Astrocyte (in vitro differentiated cells and primary cell): ENCODE measurements at places on chromosomes 16 and 17. TPM values are rescaled to one million over a fixed set of nuclear protein-coding genes. Genes with fewer than 3 reads are reported as not detected.

DNA sequence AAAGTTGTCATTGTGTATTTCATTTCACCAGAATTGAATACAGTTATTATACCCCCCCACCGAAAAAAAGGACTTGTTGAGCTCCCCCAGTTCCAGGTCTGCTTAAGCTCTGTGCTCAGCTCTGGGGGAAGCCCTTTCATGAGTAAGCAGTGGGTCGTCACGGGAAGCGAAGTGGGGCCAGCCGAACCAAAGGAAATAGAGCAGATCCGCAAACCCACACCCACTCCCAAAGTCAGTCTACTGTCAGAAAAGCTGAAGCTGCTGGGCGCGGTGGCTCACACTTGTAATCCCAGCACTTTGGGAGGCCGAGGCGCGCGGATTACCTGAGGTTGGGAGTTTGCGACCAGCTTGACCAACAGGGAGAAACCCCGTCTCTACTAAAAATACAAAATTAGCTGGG lies 50.1 kb downstream of the PECAM1 start:
- H3K4me1 ChIP-seq, result peaks cover 12% of the 10 kb centered on the region
- H3K4me3 ChIP-seq, result no peak overlapping the region
- H3K27me3 ChIP-seq, result peaks cover 13% of the 10 kb centered on the region
- no peaks in the 10 kb centered on the region for H3K36me3 ChIP-seq
- no peak overlapping the region for H3K27ac ChIP-seq
- no peak for DNase-seq

DNA sequence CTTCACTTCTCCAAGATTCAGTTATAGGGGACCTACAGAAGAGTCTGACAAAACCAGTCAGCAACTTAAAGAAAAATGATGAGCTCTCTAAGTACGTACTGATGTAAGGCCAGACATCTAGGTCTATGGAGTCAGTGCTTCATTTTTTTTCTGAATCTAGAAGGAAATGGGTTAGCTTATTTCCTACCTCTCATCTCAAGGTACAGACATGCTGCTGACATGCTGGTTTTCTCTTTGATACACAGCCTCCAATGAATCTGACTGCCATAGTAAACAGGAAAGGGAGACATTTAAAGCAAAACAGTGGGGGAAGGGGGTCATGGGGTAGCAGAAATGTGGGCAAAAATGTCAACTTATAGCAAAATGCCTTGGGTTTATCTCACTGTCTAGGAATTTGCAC lies 16.4 kb downstream of the CDR2 start:
- peaks cover 24% of the 10 kb centered on the region for H3K36me3 ChIP-seq
- H3K4me1 ChIP-seq, result peaks cover 25% of the 10 kb centered on the region
- DNase-seq, result no peak
- H3K27me3 ChIP-seq, result no peaks in the 10 kb centered on the region

DNA sequence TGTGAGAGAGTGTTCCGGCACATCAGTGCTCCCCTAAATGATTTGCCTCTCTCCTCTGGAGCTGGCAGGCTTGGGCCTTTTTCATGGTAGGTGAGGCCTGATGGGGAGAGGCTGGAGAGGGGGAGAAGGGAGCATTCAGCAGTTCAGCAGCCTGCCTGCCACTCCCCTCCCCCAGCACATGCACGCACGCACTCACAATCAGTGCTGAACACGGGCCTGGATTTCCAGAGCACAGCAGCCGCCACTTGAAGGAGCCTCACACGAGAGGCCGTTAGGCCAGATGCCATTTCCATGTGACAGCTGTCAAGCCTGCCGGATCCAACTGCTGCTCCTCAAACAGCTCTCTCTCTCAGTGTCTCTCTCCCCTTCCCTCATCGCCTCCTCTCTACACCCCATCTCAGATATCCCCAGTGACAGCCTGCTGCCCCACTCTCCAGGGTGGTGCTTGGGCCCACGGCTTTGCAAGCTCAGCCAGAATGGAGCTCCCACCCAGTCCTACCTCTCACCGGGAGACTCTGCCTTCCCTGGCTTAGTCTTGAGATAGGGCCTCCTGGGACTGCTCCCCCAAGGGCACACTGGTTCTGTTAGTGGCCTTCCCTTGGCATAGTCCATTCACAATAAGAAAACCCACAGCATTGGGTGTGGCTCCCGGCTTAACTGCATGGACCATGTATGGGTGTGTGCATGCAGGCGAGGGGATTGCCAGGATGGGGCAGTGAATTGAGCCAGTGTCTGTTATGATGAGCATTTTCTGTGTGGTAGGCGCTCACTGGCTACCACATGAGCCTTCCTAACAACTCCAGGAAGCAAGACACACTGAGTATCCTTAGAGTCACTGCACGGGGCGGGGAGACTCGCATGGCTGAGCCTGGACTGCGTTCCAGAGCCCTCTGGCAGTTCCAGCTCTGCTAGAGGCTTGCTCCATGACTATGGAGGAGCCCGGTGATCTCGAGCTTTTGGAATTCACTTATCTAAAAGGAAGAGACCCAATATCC lies 226.2 kb downstream of the CCDC182 start:
- peak; percentile 54 for DNase-seq
- H3K27me3 ChIP-seq, result no peaks in the 10 kb centered on the region
- H3K4me1 ChIP-seq, result peaks cover 21% of the 10 kb centered on the region

DNA sequence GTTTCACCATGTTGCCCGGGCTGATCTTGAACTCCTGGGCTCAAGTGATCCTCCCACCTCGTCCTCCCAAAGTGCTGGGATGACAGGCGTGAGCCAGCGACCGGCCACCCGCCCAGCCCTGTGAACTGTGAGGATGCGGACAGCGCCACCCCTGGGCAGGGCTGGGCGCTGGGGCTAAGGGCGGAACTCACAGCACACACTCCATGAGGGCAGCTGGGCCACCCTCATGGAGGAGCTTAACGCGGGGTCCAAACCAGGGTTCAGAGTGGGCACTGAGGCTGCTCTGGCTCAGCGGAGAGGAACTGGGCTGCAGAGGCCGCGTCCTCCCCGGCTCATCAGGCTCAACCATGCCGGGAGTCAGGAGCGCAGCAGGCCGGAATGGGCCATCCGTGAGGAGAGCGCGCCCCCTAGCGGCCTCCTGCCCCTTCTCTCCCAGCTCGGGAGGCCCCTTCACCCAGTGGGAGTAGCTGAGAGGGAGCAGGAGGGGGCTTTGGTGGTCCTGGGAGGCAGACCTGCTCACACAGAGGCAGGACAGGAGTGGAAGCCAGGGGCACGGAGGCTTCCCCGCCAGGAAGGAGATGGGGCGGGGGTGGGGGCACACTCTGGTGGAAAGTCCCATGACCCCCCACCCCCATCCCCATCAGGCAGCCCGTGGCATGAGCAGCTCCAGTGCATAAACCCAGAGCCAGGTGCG lies 13.8 kb downstream of the CORO7 start:
- no peak for DNase-seq
- H3K4me1 ChIP-seq, result peaks cover 4% of the 10 kb centered on the region
- H3K36me3 ChIP-seq, result no peaks in the 10 kb centered on the region
- no peak overlapping the region for H3K27ac ChIP-seq
- no peaks in the 10 kb centered on the region for H3K27me3 ChIP-seq
- no peak overlapping the region for H3K4me3 ChIP-seq

GRCh38 chr16:83728492-83728891 lies 79.3 kb upstream of the HSBP1 start:
- H3K4me1 ChIP-seq, result no peaks in the 10 kb centered on the region
- no peak overlapping the region for H3K4me3 ChIP-seq
- no peak overlapping the region for H3K27ac ChIP-seq
- no peaks in the 10 kb centered on the region for H3K36me3 ChIP-seq
- no peaks in the 10 kb centered on the region for H3K27me3 ChIP-seq

- H3K27me3 ChIP-seq, result no peaks in the 10 kb centered on the region
- H3K27ac ChIP-seq, result no peak overlapping the region
- H3K4me1 ChIP-seq, result no peaks in the 10 kb centered on the region
These were observed 29.4 kb downstream of the UTP18 start for GRCh38 chr17:51289696-51290111.

DNA sequence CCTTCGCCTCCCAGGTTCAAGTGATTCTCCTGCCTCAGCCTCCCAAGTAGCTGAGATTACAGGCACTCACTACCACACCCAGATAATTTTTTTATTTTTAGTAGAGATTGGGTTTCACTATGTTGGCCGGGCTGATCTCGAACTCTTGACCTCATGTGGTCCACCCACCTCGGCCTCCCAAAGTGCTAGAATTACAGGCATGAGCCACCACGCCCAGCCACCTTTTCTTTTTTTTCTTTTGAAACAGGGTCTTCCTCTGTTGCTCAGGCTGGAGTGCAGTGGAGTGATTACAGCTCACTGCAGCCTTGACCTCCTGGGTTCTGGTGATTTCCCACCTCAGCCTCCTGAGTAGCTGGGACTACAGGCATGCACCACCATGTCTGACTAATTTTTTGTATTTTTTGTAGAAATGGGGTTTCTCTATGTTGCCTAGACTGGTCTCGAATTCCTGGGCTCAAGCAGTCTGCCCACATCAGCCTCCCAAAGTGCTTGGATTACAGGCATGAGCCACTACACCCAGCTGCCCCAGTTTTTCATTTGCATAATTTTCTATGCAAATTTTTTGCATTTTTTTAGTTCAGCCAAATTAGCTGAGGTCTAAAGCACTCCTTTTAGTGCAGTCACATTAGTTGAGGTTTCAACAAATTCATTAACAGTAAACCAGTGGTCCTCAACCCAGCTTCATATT lies 11.3 kb downstream of the WWP2 start:
- no peaks in the 10 kb centered on the region for H3K27me3 ChIP-seq
- H3K4me1 ChIP-seq, result peaks cover 2% of the 10 kb centered on the region
- H3K4me3 ChIP-seq, result no peak overlapping the region
- DNase-seq, result no peak

DNA sequence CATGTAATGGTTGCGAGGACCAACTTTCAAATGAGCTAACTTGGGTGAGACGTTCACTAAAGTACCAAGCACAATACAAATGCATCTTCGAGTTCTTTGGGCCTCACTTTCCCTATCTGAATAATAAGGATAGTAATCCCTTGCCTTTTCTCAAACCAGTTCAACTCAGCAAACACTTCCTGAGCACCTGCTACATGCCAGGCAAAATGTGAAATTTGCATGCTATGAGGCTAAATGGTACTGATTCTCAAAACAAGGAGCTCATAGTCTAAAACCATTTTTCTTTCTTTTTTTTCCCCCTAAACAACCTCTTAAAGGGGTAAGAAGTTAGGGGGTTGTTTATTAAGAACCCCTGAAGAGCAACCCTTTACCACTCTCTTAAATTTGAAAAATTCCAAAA lies 101.4 kb upstream of the HLF start:
- peaks cover 24% of the 10 kb centered on the region for H3K4me1 ChIP-seq
- H3K36me3 ChIP-seq, result no peaks in the 10 kb centered on the region
- DNase-seq, result no peak
- H3K27me3 ChIP-seq, result no peaks in the 10 kb centered on the region

- H3K27me3 ChIP-seq, result no peaks in the 10 kb centered on the region
- H3K27ac ChIP-seq, result no peak overlapping the region
- no peak for DNase-seq
- H3K4me1 ChIP-seq, result peaks cover 10% of the 10 kb centered on the region
- H3K36me3 ChIP-seq, result no peaks in the 10 kb centered on the region
These were observed 55.9 kb upstream of the SIAH1 start for GRCh38 chr16:48441106-48441505.

DNA sequence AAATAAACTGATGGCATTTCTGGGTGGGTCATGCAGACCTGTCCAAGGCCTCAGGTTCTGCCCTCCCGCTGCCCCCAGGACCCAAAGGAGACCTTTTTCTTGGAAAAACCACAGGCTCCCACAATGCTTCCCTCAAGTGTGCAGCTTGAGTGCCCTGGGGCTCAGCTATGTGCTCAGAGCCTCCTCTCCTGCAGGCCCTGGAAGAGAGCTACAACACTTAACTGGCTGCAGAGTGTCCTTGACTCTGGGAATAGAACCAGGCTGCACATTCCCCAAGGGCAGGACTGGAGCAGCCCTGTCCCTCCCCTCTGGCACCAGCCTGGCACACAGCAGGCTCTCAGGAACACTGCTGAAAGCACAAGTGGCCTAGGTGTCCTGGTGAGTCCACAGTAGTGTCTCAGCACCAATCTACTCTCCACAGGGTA lies 4.8 kb upstream of the SREBF1 start:
- DNase-seq, result no peak
- peaks cover 35% of the 10 kb centered on the region for H3K4me1 ChIP-seq
- H3K36me3 ChIP-seq, result no peaks in the 10 kb centered on the region
- no peak overlapping the region for H3K4me3 ChIP-seq

GRCh38 chr16:70432723-70433457 lies 6.0 kb downstream of the ST3GAL2 start:
- H3K27ac ChIP-seq, result peak overlapping the region; percentile 16
- no peak overlapping the region for H3K4me3 ChIP-seq
- peaks cover 67% of the 10 kb centered on the region for H3K4me1 ChIP-seq
- no peaks in the 10 kb centered on the region for H3K27me3 ChIP-seq
- no peaks in the 10 kb centered on the region for H3K36me3 ChIP-seq

DNA sequence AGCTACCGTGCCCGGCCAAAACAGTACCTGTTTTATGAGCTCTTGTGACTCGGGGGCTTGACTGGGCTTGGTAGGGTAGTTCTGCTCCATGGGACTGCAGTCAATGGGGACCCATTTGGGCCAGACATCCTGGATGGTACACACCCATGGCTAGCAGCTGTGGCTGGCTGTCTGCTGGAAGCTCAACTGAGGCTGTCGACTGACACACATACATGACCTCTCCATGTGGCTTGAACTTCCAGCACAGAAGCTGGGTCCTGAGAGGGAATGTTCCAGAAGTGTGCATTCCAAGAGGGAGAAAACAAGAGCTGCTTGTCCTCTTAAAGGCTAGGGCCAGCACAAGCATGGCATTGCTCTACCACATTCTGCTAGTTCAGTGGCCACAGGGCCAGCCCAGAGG lies 14.9 kb upstream of the NKD1 start:
- H3K4me1 ChIP-seq, result no peaks in the 10 kb centered on the region
- no peaks in the 10 kb centered on the region for H3K36me3 ChIP-seq
- H3K27ac ChIP-seq, result no peak overlapping the region
- no peak for DNase-seq

DNA sequence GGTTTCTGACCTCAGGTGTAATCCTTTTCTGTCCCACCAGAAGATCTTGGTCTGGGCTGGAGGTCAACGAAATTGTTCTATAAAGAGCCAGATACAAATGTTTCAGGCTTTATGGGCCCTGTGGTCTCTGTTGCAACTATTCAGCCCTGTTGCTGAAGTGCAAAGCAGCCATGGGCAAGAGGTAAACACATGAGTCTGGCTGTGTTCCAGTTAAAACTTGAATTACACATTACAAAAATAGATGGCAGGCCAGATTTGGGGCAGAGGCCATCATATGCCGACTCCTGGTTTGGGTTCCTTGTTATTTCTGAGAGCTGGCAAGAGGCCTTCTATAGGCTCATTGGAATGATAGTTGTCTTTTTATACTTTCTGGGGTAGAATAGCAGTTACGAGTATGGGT lies 114.4 kb downstream of the SDR42E1 start:
- no peaks in the 10 kb centered on the region for H3K36me3 ChIP-seq
- peaks cover 3% of the 10 kb centered on the region for H3K27me3 ChIP-seq
- no peaks in the 10 kb centered on the region for H3K4me1 ChIP-seq
- no peak for DNase-seq
- no peak overlapping the region for H3K4me3 ChIP-seq

CCL11 gene
- 0.26 TPM in 1 of 2 replicates, not detected in the other for total RNA-seq

UMOD gene
- total RNA-seq, result not detected in 2 replicates

ARHGAP23 gene
- total RNA-seq, result 88.5 and 118 TPM in 2 replicates

GAS2L2 gene
- 0.07 TPM in 1 of 2 replicates, not detected in the other for total RNA-seq

HAP1 gene
- 0.46 and 0.52 TPM in 2 replicates for total RNA-seq

RNPS1 gene
- total RNA-seq, result 193 and 209 TPM in 2 replicates
